LHCN-M2 (cell line): ENCODE measurements at places on chromosomes 11 and 22. TPM values are rescaled to one million over a fixed set of nuclear protein-coding genes. Genes with fewer than 3 reads are reported as not detected.

The ARHGAP42 gene
- 7.4 and 10.3 TPM in 2 replicates for total RNA-seq

The LSP1 gene
- total RNA-seq = 311 and 321 TPM in 2 replicates

The CD3G gene
- not detected in 2 replicates for total RNA-seq

The GGTLC3 gene
- total RNA-seq = not detected in 2 replicates

The LIF gene
- total RNA-seq = 23.1 and 23.3 TPM in 2 replicates

The CNTN5 gene
- total RNA-seq = 0.69 TPM in 1 of 2 replicates, not detected in the other

The POTEH gene
- total RNA-seq = not detected in 2 replicates

GRCh38 chr11:131504199-131504949 is 134.0 kb downstream of the NTM start:
- DNase-seq = peak; percentile 35

DNA sequence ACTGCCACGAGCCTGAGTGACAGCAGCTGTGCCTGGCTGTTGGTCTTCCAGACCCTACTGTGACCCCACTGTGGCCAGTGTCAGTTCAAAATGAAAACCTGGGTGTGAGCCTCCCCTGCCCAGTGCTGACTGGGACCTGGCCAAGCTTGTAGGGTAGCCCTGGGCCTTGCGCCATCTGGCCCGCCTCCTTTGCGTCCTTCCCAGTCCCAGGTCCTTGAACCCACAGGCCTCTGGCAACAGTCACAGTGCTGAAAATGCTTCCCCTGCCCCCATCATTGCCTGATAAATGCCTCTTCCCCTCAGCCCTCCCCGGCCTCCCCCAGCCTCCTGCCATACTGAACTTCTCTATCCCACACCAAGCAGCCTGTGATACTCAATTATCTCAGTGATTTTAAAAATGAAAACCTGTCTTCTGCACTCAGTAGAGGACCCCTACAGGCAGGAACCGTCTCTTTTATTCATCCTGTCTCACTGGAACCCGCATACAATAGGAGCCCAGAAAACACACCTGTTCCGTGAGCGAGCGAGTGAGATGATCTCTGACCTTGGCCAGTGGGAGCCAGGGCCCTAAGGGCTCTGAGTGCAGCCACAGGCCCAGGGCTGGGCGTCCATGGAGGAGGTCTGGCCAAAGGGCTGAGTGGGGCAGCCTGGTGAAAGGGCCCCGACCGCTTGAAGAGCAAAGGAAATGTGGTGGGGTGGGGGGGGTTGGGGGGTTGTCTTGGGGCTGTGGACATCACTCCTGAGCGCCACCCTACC is 49.7 kb upstream of the TTLL12 start:
- no peak for DNase-seq

DNA sequence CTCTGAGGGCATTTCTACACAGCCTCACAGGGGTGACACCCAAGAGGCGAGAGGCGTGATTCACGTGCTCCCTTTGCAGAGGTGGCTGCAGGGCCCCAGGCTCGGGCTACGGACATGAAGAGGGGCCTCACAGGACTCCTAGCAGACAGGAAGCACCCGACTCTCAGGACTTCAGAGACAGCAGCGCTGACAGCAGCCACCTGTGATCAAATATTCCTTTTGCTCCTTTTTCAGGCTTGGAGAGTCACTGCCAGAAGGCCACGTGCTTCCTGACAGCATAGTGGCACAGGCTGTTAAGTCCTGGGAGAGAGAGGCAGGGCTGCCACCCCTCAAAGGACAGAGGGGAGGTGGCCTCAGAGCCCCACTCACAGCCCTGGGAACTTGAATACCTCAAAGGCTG is 348.9 kb downstream of the CADM1 start:
- no peak for DNase-seq

- DNase-seq = no peak
Observed at GRCh38 chr22:44622147-44622427, 79.9 kb upstream of the PRR5 start.

GRCh38 chr11:19344661-19345518 is 104.1 kb upstream of the E2F8 start:
- no peak for DNase-seq

DNA sequence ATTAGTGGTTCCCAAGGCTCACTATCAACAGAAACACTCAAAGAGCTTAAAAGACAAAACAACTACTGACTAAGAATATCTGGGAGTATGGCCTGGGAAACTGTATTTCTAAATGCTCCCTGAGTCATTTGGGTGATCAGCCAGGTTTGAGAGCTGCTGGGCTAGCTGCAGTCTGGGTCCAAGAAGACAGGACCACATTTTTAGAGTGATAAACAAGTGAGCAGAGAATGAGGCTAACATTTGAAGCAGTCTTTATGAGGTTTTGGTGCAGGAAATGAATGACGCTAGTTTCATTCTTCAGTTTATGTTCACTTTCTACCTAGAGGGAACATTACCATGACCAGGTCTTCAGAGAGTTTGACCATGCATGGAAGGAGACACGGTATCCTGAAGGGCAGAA is 97.7 kb downstream of the TEAD1 start:
- peak; percentile 67 for DNase-seq

DNA sequence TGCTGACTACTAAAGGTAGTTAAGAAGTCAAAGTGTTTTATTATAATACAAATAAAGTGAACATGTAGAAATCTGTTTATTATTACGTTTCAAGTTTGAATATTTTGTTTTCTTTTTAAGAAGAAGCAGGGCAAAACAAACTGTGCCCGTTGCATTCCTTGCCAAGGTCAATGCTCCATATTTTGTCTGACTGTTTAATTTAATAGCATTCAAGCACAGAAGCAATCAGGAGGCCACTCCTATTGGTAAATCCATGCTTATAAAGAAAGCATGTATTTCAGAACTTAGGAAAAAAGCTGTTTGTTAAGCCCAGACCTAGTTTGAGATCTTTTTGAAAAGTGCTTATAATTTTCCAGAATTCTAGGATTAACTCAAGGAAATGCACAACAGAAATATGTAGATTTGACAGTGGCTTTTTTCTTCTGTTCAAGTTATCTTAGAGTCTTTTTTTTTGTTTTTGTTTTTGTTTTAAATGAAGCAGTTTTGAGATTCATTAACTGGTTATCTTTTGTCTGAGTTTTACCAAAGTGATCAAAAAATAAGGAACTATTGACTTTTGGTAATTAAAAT is 51.7 kb downstream of the ARHGAP42 start:
- DNase-seq = no peak

DNA sequence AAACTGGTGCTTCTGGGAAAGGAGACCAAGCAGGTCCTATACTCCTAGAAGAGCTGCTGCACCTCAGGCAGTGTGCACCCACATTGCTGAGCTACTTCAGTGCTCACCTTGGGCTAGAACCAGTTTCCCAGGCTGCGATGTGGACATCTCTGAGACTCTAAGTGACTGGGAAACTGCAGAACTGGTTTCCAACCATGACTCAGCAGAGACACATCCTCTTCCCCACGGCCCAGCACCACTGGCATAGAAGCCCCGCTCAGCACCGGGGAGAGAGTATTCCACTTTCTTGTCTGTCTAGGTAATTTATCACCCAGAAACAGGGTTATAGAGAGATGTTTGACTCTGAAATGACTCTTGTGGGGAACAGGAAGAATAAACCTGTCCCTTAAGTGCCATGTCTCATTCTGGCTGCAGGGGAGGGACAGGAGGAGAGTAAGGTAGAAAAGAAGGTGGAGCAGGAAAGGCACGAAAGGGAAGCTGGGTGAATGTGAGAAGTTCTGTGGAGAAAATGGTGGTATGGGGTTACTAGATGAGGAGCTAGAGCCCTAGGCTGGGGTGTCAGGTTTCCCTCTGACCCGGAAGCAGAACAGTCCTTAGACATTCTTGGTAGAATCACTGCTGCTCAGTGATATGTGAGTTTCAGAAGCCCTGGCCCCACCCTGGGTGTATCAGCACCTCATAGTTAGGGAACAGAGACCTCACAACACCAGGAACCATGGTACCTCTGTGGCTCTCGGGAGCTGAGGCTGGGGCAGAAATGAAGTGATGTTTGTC is 340.4 kb upstream of the NCAM1 start:
- peak; percentile 14 for DNase-seq

DNA sequence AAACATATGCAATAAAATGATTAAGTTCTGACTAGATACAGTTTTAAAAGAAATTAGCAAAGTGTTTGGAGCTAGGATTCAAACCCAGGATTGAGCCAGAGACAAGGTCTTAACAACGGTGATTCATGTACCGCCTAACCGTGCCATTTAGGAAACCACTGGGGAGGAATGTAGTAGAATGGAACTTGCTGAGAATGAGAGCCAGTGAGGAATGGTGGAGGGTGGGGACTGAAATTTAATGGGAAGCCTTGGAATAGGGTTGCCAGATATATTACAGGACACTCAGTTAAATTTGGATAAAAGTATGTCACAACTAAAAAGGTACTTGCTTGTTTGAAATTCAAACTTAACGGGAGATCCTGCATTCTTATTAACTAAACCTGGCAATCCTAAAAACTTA is 30.4 kb upstream of the TMEM86A start:
- peak; percentile 12 for DNase-seq

DNA sequence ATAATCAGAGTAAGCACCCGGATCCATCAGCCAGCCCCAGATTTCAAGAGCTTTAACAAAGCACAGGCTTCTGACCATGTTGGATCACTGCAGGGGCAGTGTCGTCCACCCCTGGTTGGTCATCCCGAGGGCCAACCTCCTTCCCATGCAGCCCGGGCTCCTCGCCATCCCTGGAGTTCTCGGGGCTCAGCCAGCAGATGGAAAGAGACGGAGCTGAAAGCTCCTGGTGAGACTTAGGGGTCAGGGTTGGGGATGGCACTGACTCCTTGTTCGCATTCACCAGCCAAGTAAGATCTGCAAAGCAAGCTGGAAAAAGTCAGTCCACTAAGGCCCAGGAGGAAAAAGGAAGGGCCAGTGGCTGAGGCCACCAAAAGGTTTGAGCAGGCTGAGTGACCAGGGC is 888.9 kb downstream of the BRD1 start:
- no peak for DNase-seq
